ENCODE measurements at places on chromosomes 4 and X.

DNA sequence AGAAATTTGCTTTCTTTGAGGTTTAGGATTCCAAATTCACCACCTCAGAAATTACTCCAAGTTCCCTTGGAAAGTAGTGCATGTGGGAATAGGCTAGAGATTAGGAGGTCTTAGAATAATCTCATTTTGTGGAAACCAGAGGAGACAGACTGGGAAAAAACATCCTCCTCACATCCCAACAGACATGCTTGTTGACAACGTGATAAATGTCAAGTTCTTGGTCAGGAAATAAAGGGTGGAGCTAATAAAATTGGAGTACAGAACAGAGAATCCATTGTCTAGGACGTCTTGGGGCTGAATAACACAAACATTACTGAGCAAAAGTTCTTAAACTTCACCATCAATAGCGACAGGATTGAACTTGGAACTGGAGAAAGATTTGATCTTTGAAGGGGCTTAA, 233.4 kb downstream of the PABPC4L start:
- ATAC-seq, result no peak

DNA sequence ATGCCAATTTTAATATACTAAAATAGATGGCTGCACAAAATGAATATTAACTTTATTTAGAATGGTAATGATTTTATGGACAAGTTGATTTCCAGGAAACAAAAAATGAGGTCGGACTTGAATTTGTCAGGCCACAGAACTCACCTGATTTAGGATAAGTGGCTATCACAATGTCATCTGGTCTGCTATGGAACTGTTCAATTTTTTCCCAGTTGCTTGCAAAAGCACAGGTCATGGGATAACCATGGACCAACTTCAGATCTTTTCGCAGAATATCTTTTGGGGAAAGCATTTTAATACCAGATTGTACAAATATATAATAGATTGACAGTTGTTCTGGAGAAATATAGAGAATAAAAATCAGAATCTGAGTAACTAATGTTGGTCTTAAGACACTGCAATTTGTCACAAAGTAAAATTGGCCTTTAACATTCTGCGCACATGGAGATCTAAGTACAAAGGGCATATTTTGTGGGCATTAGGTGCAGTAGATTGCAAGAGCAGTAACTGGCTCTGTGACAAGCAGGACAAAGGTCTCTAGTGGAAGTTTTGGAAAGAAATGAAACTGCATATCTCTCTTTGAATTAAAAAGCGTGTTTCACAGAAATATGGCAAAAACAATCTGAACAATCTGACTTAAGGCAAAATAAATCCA, 5.4 kb downstream of the SULT1B1 start:
- ATAC-seq, result no peak

DNA sequence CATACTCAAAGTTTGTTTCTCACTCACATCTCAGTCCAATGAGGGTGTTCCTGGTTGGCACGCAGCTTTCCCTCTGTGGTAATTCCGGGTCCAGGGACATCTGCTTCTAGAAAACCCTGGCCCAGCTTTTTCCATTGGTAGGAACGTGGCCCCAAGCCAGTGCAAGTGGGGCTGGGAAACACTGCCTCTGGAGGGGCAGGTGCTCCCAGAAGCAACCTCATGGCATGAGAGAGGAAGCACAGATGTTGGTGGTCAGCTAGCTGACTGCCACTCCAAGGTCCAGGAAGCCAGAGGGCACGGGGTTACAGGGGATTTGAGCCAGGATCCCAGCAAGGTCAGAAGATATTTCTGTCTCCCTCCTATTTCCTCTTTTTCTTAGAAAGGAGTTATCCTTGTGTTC, 47.5 kb downstream of the DCTD start:
- ATAC-seq, result no peak

DNA sequence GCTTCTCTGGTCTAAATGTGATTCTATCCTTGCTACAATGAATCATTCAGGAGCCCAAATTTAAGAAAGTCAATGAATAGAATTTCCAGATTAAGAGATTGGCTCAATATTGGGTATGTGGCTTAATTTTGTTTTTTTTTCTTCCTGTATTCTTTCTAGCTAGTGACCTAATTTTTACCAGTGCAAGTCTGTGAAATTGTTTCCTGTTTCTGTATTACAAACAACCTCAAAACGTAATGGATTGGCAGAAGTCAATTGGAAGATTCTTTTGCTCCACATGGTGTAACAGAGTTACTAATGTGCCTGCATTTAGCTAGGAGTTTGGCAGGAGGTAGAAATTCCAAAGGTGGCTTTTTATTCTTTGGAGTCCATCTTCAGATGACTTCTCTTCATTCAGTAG, 17.6 kb downstream of the DYNLT3 start:
- no peak for ATAC-seq
